GM19239 (cell line): ENCODE measurements at places on chromosomes 2 and 18.

GRCh38 chr18:49694402-49694801 lies 118.9 kb downstream of the ACAA2 start:
- no peak for DNase-seq

DNA sequence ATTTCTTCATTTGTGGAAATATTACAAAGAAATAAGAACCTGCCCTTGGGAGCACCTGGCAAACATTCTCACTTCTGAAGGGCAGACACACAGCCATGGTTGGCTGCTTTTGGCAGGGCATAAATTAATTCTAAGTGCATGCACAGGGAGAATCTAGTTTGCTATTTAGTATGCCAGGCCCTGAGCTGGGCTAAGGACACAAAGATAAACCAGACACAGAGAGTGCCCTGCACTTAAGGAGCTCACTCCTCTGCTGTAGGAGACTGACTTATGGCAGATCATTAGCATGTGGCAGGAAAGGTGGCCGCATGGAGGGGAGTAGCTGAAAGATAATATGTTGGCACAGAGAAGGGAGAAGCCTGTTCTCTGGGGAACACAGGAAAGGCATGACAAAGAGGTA lies 367.0 kb downstream of the LPIN1 start:
- DNase-seq = no peak

- DNase-seq = no peak
Measured at GRCh38 chr2:238296638-238297457, 8.4 kb upstream of the PER2 start.

GRCh38 chr18:58359218-58359617 lies 269.7 kb downstream of the ALPK2 start:
- DNase-seq = no peak

GRCh38 chr18:74281980-74282754 lies 9.6 kb downstream of the CYB5A start:
- no peak for DNase-seq

- DNase-seq = no peak
Measured at GRCh38 chr2:129812071-129812470, 167.4 kb upstream of the RAB6C start.

- peak; percentile 35 for DNase-seq
Measured at GRCh38 chr18:37778417-37779165, 213.0 kb upstream of the CELF4 start.

DNA sequence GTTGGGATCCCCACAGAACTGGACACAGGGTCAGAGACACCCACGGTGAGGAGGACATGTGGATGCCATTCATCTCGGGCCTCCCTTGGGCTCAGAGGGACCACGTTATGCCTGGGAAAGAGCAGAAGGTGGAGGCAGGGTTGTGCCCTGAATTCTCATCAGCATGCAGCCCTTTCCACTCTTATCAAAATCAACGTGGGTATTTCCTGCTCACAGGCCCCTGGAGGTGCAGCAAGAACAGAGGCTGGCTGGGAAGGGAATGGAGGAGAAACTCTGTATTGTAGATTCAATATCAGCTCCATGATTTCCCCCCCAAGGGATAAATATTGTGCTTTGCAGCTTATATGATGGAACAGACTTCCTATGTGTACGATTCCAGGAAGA lies 90.9 kb downstream of the SETBP1 start:
- no peak for DNase-seq

- DNase-seq = no peak
Measured at GRCh38 chr2:161415034-161415986, 787 bp upstream of the TBR1 start.

DNA sequence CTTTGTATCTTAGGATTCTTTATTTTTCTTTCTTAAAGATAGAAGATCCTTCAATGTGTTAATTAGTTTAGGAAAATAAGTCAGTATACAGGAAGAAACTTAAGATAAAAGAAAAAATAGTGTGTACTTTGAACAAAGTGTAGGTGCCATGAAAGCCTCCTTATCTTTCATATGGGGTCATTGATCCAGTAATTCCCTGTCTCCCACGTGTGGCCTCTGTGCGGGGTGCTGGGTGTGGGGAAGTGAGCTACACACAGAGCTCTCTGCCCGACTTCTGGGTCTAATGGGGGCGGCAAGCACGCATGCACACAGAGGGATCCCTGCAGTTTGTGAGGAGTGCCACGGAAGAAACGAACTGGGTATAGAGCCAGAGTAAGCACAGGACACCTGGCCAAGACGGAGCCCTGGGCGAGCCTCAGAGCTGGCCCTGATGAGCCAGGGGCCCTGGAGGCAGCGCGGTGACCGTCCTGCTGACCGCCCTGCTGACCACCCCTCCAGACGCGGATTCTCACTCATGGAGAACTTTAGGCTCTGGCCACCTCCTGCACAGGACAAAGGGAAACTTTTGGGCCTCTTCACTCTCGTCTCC lies 253.5 kb downstream of the ACKR3 start:
- DNase-seq = no peak

DNA sequence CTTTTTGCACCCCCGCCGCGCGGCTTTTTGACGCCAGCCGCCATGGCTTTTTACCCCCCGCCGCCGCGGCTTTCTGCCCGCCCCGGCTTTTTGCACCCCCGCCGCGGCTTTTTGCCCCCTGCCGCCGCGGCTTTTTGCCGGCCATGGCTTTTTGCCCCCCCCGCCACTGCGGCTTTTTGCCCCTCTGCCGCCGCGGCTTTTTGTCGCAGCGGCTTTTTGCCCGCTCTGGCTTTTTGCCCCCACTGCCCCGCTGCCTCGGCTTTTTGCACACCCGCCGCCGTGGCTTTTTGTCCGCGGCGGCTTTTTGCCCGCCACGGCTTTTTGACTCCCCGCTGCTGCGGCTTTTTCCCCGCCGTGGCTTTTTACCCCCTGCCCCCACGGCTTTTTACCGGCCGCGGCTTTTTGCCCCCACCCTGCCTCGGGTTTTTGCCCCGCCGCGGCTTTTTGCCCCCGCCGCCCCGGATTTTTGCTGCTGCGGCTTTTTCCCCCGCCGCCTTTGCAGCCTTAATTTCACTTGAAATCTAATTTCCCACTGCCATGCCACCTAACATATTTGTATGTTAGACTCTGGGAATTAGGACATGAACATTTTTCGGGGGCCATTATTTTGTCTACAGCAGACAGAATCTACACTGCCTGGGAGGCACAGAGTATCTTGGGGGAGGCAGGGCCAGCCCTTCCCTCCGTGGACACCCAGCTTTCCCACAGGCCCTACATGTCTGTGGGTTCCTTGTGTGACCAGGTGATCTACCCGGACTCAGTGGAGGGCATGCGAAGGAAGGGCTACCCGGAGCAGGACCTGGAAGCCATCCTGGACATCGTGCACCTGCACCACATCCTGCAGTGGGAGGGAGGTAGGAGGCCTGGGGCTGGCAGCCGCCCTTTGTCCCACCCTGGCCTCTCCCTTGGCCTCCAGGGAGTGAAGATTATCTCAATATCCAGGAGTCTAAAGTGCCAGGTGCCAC lies 3031.0 kb upstream of the TEKT4 start:
- DNase-seq = no peak

DNA sequence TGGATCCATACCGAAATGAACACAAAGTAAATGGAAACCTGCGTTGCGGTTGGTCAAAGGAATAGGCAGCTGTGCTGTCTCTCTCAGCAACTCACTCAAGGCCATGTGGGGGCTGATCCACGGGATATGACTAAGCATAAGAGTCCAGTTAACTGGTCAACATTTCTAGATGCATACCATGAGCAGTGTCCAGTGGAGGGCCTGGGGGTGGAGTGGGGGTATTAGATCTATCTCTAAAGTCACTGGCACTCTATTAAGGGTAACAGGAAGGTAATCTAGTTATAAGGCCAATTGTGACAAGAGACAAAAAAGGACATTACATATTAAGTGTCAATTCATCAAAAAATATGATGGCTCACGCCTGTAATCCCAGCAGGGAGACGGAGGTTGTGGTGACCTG lies 136.8 kb downstream of the TTC32 start:
- DNase-seq = no peak

- peak; percentile 13 for DNase-seq
Measured at GRCh38 chr2:13522917-13523821, 806.4 kb downstream of the TRIB2 start.

- no peak for DNase-seq
Measured at GRCh38 chr2:227796045-227796711, 17.5 kb upstream of the CCL20 start.

DNA sequence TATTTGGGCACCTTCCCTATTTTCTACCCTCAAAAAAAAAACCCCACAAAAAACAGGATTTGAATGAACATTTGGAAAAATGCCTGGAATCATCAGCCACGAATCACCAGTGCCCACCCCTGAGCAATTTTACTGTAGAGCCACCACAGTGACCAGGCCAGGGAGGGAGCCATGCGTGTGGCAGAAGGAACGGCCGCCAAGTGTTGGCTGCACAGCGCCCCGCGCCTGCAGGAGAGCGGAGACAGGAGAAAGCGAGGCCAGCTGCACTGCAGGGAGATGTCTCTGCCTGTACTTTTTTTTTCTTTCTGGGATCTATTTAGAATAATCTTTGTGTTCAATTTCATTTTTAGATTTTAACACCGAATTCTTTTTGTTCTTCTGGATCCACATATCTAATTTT lies 269.3 kb upstream of the RAB12 start:
- DNase-seq = no peak

GRCh38 chr2:45282646-45283045 lies 273.4 kb upstream of the SIX2 start:
- no peak for DNase-seq

DNA sequence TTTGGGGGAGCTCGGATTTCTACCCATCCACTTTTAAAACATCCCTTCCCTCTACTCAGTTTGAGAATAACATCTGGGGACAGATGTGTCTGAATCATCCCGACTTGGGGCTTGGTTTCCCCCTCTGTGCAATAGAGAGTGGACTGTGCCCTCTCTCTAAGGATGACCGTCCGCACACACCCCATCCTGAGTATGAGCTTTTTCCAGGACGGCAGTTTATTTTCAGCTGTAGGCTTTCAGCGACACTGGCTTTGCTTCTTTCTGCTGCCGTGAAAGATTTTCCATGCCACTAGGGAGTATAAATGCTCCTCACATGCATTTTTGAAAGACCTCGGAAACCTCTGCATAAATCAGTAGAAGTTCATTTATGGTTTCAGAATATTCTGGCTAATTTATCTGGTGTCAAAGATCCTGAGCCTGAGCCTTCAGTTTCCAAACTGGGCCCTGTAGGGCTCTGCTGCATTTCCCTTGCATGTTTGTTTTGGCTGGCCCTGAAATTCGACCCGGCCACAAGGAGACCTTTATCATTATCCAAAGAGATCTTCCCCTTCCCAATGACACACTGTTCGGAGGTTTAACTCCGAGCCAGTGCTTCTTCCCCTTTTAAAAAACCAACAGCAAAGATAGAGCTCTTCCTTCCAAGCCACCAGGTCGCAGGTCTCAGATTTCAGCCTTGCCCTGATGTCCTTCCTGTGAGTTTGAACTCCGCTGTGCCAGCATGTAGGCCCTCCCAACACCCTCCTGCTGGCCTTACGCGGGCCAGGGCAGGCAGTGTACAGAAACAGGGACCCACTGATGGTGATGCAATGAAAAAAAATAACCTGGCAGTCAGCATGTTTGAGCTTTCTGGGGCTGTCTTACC lies 53.3 kb downstream of the FECH start:
- no peak for DNase-seq

GRCh38 chr2:234949762-234950434 lies 1.9 kb upstream of the SH3BP4 start:
- no peak for DNase-seq

GRCh38 chr2:182920631-182921056 lies 54.2 kb upstream of the FRZB start:
- DNase-seq = no peak

- DNase-seq = no peak
Measured at GRCh38 chr2:76445880-76446279, 735.2 kb upstream of the GCFC2 start.

DNA sequence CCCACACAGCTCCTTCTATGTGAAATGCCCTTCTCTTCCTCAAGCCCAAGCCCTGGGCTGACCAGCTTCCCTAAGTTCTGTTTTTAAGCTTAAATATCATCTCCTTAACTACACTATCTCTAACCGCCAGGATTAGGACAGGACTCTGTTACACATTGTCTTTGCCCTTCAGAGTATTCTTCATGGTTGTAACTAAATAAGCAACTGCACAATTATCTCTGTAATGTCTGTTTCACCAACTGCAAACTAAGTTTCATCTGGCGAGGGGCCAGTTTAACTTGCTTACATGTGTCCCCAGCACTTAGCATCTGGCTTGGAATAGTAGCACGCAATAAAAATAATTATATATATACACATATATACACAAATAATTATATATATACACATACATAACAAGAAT lies 1.1 kb upstream of the ERMN start:
- no peak for DNase-seq

DNA sequence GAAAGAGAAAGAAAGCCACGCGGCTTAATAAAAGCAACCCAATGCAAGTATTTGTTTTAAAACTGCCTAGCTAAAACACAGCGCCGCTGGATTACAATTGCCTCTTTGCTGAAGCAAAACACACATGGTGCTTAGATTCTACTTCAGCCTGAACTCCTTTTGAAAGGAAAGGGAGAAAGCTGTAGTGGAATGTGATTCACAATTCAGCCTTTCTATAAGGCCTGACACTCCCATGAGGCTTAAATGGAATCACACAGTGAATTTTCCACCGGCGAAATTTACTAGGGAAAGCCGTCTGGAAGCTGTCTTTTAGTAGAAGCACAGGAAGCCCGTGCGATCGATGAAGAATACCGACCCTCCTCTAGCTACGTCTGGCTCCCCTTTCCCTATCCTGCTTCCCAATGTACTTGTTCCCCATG lies 348.0 kb downstream of the DLGAP1 start:
- DNase-seq = no peak
